ENCODE measurements at places on chromosomes 6 and 20.

- DNase-seq: no peak
Observed at GRCh38 chr6:143336446-143337152, 113.9 kb downstream of the ADAT2 start.

DNA sequence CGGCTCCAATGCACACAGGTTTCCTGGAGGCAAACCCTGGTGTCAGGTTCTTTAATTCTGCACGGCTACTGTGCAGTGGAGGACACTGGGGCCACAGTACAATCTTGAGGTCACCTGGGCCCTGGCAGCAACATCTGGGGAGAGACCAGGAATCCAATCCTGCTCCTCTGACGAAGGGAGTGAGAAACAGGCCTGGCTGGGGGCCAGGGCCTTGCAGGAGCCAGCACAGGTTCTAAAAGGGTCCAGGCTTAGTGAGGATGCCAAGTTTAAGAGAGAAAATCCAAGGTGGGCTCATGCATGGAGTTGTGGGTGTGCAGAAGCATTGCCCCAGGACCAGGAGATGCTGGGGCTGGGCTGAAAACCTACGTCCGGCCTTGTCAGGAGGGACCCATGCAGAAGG is 12.6 kb upstream of the THBS2 start:
- DNase-seq: no peak

GRCh38 chr6:148854096-148854495 is 107.3 kb downstream of the UST start:
- DNase-seq: no peak

DNA sequence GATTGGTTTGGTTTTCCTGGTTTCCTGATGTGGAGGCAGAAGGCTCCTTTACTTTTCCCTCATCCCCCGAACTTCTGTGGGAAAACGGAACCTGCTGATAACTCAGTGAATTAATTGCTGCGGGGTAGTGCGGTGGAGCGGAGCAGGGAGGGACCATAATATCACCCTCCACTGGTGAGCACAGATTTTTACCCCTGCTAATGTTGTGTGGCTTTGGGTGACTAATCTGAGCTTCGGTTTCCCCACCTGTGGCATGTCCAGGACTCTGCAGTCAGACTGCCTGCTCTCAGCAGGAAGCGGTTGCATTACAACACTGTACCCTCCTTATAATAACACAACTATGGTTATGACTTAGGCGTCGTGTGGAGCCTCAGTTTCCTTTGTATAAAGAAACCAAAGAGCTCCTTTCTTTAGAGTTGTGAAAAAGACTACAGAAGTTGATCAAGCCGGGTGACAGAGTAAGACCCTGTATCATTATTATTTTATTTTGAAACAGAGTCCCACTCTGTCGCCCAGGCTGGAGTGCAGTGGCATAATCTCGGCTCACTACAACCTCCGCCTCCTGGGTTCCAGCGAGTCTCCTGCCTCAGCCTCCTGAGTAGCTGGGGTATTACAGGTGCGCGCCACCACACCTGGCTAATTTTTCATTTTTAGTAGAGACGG is 2.2 kb upstream of the ID1 start:
- no peak for DNase-seq

- DNase-seq: no peak
Observed at GRCh38 chr6:158860279-158860865, 41.2 kb upstream of the EZR start.

- no peak for DNase-seq
Observed at GRCh38 chr20:31831771-31832306, 12.7 kb downstream of the MYLK2 start.

DNA sequence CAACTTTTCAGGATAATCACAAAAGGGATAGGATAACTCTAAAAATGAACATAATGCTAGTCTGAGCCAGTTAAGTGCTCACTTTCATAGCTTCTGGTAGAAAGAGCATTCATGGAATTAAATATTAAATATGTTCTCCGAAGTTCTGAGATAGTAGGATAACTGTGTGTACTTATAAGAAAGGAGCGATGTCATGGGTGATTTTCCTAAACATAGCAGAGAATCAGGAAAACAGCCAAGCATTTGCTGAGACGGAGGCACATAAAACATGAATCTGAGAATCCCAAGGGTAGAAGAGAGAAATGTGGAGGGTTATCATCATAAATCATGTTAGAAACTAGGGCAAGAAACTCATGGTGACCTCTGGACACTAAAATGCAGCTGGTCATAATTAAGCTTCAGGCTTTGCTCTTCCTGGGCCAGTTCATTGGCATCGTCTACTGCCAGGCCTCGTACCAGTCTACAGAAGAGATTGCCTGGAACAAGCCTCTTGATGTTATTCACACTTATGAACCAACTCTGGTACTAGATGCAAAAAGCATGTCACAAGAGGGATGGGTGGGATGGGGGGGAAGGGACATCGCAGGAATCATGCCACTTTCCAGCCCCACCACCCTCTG is 436.6 kb downstream of the PRKN start:
- no peak for DNase-seq

GRCh38 chr6:30591008-30591407 is 19.8 kb downstream of the ABCF1 start:
- DNase-seq: no peak

- no peak for DNase-seq
Observed at GRCh38 chr20:21225215-21225947, 77.8 kb upstream of the XRN2 start.

GRCh38 chr6:47163536-47163935 is 121.4 kb upstream of the ADGRF1 start:
- no peak for DNase-seq

DNA sequence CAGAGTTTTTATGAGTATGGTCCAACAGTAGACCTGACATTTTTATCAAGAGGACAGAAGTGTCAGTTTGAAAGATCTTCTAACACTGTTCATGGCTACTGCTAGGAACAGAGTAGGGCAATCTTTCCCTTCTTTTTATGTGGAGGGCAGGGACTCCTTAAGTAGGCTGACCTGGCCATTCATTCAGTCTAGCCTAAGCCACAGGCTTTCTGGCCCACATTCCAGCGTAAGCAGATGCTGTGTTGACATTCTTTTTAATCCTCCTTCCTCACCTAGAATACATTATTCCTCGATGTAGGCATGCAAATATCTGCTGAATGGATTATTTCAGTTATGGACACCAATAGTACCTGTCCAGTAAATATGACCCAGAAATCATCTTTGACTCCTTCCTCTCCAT is 188.3 kb downstream of the ATXN1 start:
- DNase-seq: no peak

DNA sequence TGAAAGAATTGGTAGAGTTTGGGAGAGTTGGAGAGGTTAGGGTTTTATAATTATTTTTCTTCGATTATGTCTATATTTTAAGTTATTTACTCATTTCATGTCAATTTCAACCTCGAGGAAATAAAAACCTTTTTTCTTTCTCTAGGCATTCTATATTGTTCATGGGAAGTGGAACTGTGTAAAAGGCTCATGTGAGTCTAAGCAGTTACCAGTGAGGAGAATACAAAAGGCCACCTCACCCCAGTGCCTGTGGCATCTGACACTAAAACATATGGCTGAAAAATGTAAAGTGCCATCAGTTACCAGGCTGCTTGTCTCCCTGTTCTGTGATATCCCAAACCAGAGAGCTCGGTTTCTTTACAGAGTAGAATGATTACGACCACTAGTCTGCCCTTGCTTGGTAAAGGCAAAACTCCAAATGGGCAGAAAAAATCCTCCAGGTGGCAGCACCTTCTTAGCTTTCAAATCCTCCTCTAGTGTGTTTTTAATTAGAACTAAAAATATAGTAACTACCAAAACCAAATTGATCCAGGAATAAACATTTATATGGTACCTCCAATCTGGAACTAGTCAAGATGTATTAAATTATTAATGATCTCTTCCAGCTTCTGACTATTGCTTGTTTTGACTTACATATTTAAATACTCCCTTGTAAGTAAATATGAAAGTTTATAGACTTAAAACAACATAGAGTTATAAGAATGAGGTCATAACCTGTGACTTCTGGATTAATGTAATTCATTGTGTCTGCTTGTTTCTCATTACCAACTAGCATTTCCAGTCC is 122.6 kb upstream of the MCHR2 start:
- peak; percentile 44 for DNase-seq

- DNase-seq: no peak
Observed at GRCh38 chr6:21371676-21372171, 221.8 kb upstream of the SOX4 start.

DNA sequence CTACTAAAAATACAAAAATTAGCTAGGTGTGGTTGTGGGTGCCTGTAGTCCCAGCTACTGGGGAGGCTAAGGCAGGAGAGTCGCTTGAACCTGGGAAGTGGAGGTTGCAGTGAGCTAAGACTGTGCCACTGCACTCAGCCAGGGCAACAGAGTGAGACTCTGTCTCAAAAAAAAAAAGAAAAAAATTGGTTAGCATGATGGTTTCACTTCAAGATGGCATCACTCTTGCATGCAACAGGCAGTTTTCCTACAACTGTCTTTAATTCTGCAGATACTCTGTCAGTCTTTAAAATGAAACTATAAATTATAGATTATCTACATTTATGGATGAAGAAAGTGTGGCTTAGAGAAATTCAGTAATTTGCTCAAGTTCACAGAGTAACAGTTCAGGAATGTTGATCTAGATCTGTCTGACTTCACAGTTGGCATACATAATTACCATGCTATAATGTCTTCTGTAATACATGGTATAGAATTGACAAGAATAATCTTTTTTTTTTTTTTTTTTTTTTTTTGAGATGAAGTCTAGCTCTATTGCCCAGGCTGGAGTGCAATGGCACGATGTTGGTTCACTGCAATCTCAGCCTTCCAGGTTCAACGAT is 27.0 kb downstream of the ITCH start:
- DNase-seq: no peak

DNA sequence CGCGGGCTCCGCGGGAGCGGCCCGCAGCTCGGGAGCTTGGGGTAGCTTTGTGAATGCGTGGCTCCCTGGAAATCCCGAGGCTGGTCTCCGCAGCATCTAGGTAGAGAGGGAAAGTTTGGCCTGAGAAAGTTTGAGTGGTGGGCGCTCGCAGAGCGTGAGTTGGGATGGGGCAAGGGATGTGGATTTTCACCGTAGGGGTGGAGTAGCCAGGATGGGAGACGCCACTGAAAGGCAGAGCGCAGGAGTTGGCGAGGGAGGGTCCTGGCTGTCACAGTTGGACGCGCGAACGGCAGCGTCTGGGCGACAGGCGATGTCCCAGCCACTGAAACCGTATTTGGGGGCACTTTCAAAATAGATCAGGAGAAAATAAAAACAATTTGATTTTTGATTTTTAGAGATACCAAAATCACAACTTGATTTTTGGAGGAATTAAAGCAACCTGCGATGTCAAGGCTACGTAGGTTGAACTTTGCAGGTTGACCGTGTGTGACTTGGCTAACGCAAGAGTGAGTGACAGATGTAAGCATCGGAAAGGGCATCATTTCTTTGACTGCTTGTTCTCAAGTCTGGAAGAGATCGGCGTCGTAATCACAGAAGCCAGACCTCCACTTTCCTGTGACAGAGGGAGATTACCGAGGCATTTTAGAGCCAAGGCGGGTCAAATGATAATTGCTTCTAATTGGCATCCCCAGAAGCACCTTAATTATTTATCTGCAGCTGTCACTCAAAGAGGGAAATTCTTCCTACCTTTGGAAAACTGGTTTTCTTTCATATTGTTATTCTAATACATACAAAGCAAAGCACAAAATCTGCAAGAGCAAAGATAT is 646 bp downstream of the HEY2 start:
- no peak for DNase-seq

DNA sequence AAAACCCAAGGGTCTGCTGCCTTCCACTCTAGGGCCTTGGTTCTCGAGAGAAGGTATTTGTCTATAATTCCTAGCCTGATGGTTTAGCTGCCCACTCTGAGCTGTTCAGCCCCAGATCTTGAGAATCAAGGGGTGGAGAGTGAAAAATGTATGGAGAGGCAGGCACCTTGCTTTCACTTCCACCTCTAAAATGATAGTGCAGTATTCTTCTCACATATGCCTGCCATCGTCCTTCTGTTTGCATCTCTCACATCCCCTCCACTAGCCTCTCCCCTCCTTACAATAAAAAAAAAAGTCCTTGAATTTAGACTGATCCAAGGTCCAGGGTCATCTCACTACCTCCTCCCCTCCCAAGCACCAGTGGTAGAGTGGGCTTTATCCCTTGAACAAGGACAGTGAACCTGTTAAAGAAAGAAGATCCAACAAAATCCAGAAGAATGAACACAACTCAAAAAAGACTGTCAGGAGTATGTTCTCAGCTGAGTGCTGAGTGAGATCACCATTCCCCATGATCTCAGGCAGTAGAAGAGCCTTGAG is 104.2 kb downstream of the HIVEP1 start:
- DNase-seq: no peak

DNA sequence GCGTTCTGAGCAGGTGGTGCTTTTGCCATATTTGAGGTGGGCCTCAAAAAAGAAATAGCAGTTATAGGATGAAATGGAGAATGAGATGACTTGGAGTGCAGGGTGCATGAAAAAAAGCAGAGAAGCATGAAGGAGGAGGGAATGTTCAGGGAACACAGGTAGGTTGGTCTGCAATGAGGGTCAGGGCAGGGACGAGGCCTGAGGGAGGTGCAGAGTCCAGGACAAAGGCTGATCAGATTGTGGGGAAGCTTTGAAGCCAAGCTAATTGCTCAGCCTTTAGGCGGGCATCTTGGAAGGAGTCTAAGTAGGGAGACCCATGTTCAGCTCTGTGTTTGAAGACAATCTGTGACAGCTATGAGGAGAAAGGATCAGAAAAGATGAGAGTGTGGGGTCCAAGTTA is 12.0 kb downstream of the TRAM2 start:
- no peak for DNase-seq

GRCh38 chr20:1933465-1933870 is 38.3 kb downstream of the SIRPA start:
- no peak for DNase-seq

DNA sequence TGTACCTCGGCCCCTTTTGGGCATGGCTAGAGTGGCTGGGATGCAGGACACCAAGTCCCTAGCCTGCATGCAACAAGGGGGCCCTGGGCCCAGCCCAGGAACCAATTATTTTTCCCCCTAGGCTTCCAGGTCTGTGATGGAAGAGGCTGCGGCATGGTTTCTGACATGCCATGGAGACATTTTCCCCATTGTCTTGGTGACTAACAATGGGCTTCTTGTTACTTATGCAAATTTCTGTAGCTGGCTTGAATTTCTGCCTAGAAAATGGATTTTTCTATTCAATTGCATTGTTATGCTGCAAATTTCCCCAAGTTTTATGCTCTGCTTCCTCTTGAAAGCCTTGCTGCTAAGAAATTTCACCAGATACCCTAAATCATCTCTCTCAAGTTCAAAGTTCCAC is 1269.6 kb upstream of the CITED2 start:
- DNase-seq: no peak

- DNase-seq: no peak
Observed at GRCh38 chr6:41462033-41462432, 84.1 kb upstream of the FOXP4 start.

GRCh38 chr6:170253226-170253909 is 37.5 kb downstream of the DLL1 start:
- DNase-seq: no peak

- no peak for DNase-seq
Observed at GRCh38 chr6:34950849-34951248, 61.8 kb downstream of the ANKS1A start.

GRCh38 chr6:119209452-119210205 is 131.2 kb upstream of the FAM184A start:
- DNase-seq: no peak

Measured in amniotic stem cell (primary cell).